ENCODE measurements at places on chromosomes 3 and 15.
A peak's percentile ranks its signal among the peaks of the same experiment; 100 is the strongest.

DNA sequence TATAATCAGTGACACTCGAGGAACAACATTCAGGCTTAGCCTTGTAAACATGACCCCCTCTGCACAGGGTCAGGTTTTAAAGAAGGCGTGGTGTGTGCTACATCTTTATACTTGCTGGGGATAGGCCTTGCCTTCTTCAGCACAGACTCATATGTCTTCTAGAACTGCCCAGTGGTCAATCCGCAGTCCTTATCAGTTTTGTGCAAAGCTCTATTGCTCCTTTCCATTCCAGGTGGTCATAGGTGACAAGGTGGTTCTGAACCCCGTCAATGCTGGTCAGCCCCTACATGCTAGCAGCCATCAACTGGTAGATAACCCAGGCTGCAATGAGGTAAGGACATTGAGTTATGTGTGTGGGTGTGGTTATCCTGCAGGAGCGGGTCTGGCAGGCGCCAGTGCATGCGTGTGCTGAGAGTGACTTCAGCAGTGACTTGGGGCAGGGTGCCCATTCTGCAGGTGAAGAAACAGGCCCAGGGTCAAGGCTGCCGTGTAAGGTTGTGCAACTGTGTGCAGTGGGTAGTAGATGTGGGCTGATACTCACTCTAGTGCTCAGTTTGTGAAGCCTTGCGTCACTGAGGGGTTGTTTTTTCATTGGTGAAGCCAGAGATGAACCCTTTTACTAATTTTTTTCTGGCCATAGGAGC lies 150.9 kb downstream of the ITPR1 start:
- no peak for DNase-seq

DNA sequence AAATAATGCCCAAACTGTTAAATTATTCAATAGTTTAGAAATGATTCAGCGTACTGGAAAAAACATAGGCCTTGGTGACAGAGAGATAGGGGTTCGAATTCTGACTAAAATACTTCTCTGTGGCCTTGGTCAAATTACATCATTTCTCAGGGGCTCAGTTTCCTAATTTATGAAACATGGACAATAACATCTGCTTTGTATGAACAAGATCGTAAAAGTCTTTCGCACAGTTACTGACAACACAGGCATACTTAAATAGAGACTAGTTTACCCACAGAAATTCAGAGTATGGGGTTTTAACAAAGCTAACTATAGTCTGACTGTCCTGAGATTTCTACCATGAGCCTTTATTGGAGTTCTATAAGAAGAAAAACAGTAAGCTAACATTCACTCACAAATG lies 440.4 kb downstream of the FHIT start:
- no peak for DNase-seq

- no peak for DNase-seq
Measured at GRCh38 chr3:9398700-9399336, 1.4 kb downstream of the SETD5 start.

DNA sequence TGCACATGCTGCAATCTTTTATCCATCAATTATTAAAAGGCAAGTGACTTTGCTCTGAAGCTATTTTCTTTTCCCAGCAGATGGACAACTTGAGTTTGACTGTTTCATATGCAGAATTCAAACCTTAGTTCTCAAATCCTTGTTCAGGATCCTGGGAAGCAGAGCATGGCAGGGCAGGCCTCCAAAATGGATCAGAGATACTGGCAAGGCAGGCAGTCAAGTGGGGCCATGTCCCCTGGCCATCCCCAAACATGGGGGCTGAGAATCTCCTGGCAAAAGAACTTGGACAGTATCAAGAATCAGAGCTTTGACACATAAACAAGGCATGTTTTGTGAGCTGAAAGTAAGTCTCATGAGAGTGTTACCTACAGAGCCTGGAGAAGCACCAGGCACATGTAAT lies 122.9 kb upstream of the CTNNB1 start:
- DNase-seq, result no peak

DNA sequence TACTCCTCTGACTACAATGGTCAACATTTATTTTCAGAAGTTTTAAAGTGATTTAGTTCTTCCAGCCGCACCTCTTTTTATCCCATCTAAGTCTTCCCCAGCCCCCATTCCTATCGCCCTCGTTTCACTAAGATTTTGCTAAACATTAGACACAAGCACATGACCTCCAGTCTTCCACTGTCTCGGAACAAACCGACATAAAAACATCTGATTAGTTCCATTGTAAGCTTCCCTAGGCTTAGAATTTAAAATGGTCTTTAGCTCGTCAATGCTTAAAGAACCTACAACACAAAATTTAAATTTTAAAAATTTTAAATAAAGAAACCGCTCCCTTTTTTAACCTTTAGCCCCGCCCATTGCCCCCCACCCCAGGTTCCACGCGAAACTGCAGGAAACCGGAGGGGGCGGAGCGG lies 284 bp upstream of the TSC22D2 start:
- no peak for DNase-seq

- DNase-seq, result peak; percentile 33
Measured at GRCh38 chr15:90859234-90860131, 8.9 kb upstream of the FURIN start.

Measured in WERI-Rb-1 (cell line).